Cardiac atrium fibroblast (primary cell): ENCODE measurements at places on chromosomes 3 and 15. TPM values are rescaled to one million over a fixed set of nuclear protein-coding genes. Genes with fewer than 3 reads are reported as not detected.

The ACKR4 gene
- total RNA-seq = 0.54 and 1.5 TPM in 2 replicates

The UROC1 gene
- total RNA-seq = not detected in 2 replicates

The ACTRT3 gene
- 2.1 and 7.2 TPM in 2 replicates for total RNA-seq

The CRYGS gene
- 0.65 and 1.1 TPM in 2 replicates for total RNA-seq

The CD47 gene
- total RNA-seq = 58.1 and 67.7 TPM in 2 replicates

The GRAMD1C gene
- 2.3 and 2.6 TPM in 2 replicates for total RNA-seq

The IP6K1 gene
- total RNA-seq = 30.7 and 36.5 TPM in 2 replicates

The INO80 gene
- total RNA-seq = 12.6 and 26.0 TPM in 2 replicates

The C2CD4A gene
- total RNA-seq = 0.72 and 7.9 TPM in 2 replicates

The GCSAM gene
- total RNA-seq = 0.81 TPM in 1 of 2 replicates, not detected in the other

The GOLGA8J gene
- not detected in 2 replicates for total RNA-seq

The FAM107A gene
- total RNA-seq = 7.0 and 15.6 TPM in 2 replicates

The TIGIT gene
- 0.32 TPM in 1 of 2 replicates, not detected in the other for total RNA-seq

The ABCC5 gene
- 9.4 and 12.1 TPM in 2 replicates for total RNA-seq

The PLSCR4 gene
- 228 and 234 TPM in 2 replicates for total RNA-seq

The GOLGA8O gene
- total RNA-seq = 0.18 and 1.5 TPM in 2 replicates

The TMEM207 gene
- not detected in 2 replicates for total RNA-seq

The RHOV gene
- total RNA-seq = not detected in 2 replicates

The GNAT1 gene
- total RNA-seq = not detected in 2 replicates

The GOLGA6L7 gene
- not detected in 2 replicates for total RNA-seq

The MEX3B gene
- total RNA-seq = 7.4 and 11.5 TPM in 2 replicates

The TRIM71 gene
- not detected in 2 replicates for total RNA-seq

The KLF13 gene
- 26.0 and 30.0 TPM in 2 replicates for total RNA-seq

The ZNF660 gene
- 0.32 and 0.90 TPM in 2 replicates for total RNA-seq

The NOP10 gene
- total RNA-seq = 227 and 279 TPM in 2 replicates

The BBX gene
- 21.1 and 41.0 TPM in 2 replicates for total RNA-seq

The ACVR2B gene
- total RNA-seq = 0.90 and 1.1 TPM in 2 replicates

The AKAP13 gene
- total RNA-seq = 47.7 and 55.4 TPM in 2 replicates

The ANKRD34C gene
- total RNA-seq = not detected in 2 replicates

The PSMD6 gene
- 77.3 and 83.4 TPM in 2 replicates for total RNA-seq

The CHST2 gene
- total RNA-seq = 61.7 and 74.7 TPM in 2 replicates

The CASR gene
- not detected in 2 replicates for total RNA-seq

The FBXL2 gene
- 8.3 and 11.2 TPM in 2 replicates for total RNA-seq

The ADPGK gene
- 67.1 and 75.5 TPM in 2 replicates for total RNA-seq

The NRG4 gene
- total RNA-seq = not detected in 2 replicates

The CX3CR1 gene
- not detected in 2 replicates for total RNA-seq

The SYNPR gene
- not detected in 2 replicates for total RNA-seq

The THBS1 gene
- 2,581 and 3,340 TPM in 2 replicates for total RNA-seq

The TERB2 gene
- total RNA-seq = not detected in 2 replicates

The ATP13A5 gene
- not detected in 2 replicates for total RNA-seq

The ROBO1 gene
- 21.8 and 40.3 TPM in 2 replicates for total RNA-seq

The LHFPL4 gene
- not detected in 2 replicates for total RNA-seq

The UBA5 gene
- total RNA-seq = 22.7 and 25.1 TPM in 2 replicates

The KNL1 gene
- total RNA-seq = 5.5 and 8.8 TPM in 2 replicates

The UTS2B gene
- 1.3 and 1.8 TPM in 2 replicates for total RNA-seq

The CCDC13 gene
- 0.72 TPM in 1 of 2 replicates, not detected in the other for total RNA-seq

The FAM81A gene
- 0.97 TPM in 1 of 2 replicates, not detected in the other for total RNA-seq

The NTRK3 gene
- 0.16 and 2.3 TPM in 2 replicates for total RNA-seq

The ST3GAL6 gene
- 10.7 and 20.6 TPM in 2 replicates for total RNA-seq

The ARL14 gene
- not detected in 2 replicates for total RNA-seq

The GOLGA6L26 gene
- total RNA-seq = not detected in 2 replicates

The ANAPC13 gene
- 78.2 and 123 TPM in 2 replicates for total RNA-seq

The TPM1 gene
- total RNA-seq = 189 and 217 TPM in 2 replicates
